Activated naive CD4-positive, alpha-beta T cell (primary cell): ENCODE measurements at places on chromosomes 11 and 22.

DNA sequence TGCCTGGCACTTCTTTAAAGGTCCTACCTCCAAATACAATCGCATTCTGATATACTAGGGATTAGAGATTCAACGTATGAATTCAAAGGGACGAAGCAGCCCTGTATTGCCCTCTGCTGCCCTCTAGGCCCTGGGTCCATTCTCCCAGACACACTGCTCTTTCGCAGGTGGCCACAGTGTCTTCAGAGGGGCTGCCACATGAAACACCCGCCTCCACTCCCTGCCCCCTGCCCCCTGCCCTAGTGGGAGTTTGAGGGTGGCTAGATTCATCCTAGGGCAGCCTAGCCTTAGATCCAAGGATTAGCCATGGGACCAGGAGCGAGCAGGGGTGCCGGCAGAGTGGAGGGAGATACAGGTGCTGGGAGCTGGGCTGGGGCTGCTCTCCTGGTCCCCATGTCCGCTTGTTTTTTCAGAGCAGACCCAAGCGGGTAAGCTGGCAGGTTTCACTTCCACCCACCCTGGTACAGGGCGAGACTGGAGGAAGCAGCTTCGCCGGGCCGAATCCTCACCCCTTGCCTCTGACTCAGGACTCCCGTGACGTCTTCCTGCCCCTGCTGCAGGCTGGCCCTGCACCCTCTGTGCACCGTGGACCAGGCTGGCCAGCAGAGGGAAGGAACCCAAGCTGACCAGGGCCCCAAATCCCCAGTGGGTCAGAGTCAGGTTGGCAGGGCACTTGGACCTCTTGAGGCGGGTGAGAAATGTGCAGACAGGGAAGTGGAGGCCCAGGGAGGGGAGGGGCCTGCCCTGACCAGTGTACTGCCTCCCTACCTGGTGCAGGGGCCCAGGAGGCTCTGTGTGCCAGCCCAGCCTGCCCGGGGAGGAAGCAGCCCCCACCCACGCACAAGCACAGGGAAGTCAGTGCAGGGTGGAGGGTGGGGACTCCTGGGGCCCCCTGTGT lies 28.4 kb upstream of the HMOX1 start:
- DNase-seq: no peak

GRCh38 chr22:48900626-48901025 lies 927.0 kb downstream of the BRD1 start:
- DNase-seq: no peak

- no peak for DNase-seq
These were observed 1.7 kb downstream of the MN1 start for GRCh38 chr22:27799827-27800249.

- DNase-seq: no peak
These were observed 35.3 kb downstream of the EHF start for GRCh38 chr11:34656062-34656720.

- DNase-seq: no peak
These were observed 123.0 kb downstream of the WT1 start for GRCh38 chr11:32312206-32312817.

DNA sequence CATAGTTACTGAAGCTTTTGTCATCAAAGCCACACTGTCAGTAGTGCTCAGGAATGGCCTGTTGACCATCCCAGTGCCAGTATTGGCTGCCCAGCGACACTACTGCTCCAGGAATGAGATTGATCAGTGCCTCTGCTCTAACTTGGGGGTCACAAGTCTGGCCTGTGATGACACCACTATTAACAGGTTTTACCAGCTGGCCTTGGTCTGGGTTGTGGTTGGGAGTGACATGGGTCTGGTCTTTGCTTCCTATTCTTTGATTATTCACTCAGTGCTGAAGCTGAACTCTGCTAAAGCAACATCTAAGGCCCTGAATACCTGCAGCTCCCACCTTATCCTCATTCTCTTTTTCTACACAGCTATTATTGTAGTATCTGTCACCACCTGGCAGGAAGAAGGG lies 21.5 kb downstream of the OR56B4 start:
- no peak for DNase-seq

- DNase-seq: no peak
These were observed 47.0 kb upstream of the CARS1 start for GRCh38 chr11:3104051-3104714.

DNA sequence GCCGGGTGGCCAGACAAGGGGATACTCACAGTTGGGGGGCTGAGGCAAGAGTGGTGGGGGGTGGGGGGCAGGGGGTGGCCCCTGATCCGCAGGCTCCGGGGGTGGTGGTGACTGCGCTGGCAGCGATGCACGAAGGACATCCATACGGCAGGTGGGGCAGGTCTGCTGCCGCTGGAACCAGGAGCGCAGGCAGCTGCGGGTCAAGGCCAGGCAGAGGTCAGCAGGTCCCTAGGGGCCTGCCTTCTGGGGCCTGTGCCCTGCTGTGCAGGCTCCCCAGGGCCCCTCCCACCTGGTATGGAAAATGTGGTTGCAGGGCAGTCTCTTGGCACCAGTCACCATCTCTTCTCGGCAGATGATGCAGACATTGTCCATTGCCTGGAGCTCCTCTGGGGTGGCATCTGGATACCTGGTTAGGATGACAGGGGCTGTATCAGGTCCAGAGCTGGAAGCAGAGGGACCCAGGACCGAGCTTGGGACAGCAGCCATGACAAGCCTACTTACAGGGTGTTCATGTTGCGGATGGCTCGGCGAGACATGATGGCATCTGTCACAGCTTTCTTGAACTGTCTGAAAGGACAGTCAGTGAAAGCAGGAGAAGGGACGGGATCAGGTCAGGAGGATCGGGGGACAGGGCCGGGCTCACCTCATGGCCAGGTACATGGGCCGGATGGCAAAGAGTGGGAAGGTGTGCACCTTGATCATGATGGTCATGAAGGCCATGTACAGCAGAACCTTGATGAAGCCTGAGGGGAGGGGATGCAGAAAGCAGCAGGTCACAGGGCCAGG lies 3.5 kb downstream of the SYVN1 start:
- no peak for DNase-seq

- no peak for DNase-seq
These were observed 83.9 kb downstream of the GALNT18 start for GRCh38 chr11:11537871-11538270.

DNA sequence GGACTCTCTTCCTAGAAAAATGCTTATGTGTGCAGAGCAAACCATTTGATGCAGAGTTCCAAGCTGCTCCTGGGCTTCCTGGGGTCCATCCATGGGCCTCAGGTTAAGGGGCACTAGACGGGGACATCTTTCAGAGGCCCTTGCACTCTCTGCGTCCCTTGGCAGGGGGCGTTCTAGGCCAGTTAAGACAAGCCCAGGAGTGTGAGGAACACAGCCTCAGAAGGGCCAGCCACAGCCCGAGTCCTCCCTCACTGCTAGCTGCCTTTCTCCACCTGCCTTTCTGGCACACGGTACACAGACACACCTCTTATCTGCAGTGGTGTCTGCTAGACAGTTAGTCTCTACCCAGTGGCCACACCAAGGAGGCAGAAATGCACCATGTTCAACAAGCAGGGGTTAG lies 18.0 kb upstream of the BID start:
- no peak for DNase-seq

DNA sequence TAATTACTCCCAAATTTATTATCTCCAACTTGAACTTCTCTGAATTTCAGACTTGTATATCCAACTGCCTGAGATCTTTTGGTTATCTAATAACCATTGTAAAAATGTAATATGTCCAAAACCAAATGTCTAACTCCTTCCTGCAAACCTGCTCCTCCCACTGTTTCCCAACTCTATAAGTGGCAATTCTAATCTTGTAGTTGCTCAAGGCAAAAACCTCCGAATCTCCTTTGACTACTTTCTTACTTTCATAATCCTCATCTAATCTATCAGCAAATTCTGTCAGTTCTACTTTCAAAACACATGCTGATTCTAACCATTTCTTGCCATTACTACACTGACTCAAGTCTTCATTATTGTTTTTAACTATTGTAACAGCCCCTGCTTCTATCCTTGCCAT lies 55.7 kb downstream of the FAM168A start:
- no peak for DNase-seq

GRCh38 chr11:128412847-128413791 lies 174.2 kb downstream of the ETS1 start:
- DNase-seq: no peak

- DNase-seq: no peak
These were observed 46.2 kb downstream of the FLRT1 start for GRCh38 chr11:64081745-64082442.

- no peak for DNase-seq
These were observed 66.9 kb downstream of the BBOX1 start for GRCh38 chr11:27107548-27107947.

- no peak for DNase-seq
These were observed 40.0 kb downstream of the LINC01488 start for GRCh38 chr11:69521457-69521856.
